ENCODE measurements at places on chromosomes 12 and 14.

DNA sequence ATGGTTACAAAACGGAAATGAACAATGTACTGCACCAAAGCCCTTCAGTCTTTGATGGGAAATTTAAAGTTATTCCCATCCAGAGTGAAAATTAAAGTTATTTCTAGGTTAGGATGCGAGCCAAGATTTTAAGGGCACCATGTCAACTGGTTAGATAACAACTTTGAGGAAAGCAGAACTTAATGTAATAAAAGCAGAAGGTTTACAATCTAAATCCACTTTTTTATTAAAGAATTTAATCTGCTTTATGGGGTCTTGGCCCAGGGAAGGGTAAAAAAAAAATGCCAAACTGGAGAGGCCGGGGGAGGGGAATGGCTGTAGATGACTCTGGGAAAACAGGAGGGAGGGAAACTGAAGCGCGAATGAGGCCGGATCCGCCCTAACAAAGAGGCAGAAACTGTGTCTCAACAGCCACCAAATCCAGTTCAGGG is 108.2 kb upstream of the ATF7IP start:
- no peak for DNase-seq

- DNase-seq = no peak
Measured at GRCh38 chr12:125240717-125241116, 175.5 kb downstream of the AACS start.

DNA sequence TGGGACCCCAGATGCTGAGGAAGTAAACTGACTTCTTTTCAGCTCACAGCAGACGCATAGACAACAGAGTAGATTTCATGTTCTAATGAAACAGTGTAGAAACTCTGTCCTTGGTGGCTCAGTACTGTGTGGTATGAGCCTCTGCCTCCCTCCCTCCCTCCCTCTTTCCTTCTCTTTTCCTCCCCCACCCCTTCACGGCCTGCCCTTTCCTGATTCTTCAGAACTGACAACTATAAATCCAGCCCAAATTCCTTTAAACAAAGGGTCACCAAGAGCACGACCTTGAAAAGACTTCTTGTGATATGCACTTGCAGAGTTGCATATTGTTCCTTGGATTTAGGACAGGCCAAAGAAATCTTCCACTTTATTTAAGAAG is 164.0 kb downstream of the ETV6 start:
- DNase-seq = no peak

GRCh38 chr12:56385873-56386272 is 23.2 kb upstream of the APOF start:
- no peak for DNase-seq

DNA sequence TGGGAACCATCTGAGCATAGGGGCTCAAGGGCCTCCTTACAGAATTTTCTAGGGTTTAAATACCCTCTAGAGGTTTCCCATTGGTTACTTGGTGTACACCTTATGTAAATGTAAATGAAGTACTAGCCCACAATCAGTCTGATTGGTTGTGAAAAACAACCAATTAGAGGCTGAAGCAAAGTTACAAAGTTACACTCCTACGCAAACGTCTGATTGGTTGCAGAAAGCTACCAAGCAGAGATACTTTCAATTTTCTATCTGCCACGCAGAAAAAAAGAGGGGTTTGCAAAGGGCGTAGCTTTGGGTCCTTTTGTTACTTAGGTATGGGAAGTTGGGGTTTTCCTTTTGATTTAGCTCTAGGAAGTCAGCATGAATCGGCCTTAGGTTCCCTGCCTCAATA is 1.8 kb upstream of the TMEM19 start:
- no peak for DNase-seq

DNA sequence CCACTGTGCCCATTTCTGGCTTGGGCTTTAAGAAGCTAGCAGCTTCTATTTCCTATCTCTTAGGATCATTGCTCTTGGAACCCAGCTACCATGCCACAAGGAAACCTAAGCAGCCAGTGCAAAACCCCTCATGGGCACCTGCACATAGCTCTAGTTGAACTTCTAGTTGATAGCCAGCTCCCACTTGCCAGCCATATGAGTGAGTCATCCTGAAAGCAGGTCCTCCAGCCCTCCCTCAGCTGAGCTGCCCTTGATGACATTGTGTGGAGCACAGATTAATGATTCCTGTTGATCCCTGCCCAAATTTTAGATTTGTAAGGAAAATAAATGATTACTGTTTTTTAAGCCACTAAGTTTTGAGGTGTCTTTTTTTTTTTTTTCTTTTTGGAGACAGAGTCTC is 234.2 kb upstream of the FBXO33 start:
- no peak for DNase-seq

DNA sequence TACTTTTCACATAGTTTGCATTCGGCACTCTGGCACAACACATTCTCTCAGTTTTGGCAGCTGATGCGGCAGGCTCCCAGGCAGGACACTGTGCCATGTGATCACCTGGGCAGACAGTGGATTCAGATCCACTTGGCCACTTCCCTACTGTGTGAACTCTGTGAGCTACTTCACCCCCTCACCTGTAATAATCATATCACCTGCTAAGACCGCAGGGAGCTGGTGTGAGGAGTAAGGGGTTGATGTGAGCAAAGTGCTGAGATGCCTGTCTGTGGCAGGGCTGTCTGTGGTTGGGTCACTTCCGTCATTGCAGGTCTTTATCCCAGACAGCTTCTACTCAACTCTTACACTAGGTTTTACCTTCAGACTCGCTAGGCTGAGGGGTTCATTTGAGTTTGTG is 50.4 kb upstream of the AMN start:
- DNase-seq = no peak

GRCh38 chr12:95953000-95953399 is 9.9 kb downstream of the AMDHD1 start:
- DNase-seq = no peak

DNA sequence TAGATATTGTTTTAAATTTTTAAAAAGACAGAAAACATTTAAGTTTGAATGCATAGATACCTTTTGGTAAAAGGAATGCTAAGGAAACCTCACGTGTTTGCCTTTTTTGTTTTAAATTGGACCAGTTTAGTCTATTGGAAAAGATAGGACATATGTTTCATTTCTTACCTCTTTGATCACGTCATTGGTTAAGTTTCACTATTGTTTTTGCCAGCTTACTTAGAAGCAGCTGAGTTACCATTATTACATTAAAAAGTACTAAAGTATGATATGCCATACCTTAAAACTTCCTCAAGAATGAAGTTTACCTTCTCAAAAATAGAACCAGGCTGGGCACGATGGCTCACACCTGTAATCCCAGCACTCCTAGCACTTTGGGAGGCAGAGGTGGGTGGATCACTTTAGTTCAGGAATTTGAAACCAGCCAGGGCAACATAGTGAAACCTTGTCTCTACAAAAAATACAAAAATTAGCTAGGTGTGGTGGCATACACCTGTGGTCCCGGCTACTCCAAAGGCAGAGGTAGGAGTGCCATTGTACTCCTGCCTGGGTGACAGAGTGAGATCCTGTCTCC is 54.4 kb downstream of the SRGAP1 start:
- DNase-seq = no peak

Data from activated T-cell treated with anti-CD3 and anti-CD28 coated beads, Interleukin-2, amount 50 U/mL, for 48 hours (primary cell).